LHCN-M2 (cell line): ENCODE measurements at places on chromosomes 2 and 18.

DNA sequence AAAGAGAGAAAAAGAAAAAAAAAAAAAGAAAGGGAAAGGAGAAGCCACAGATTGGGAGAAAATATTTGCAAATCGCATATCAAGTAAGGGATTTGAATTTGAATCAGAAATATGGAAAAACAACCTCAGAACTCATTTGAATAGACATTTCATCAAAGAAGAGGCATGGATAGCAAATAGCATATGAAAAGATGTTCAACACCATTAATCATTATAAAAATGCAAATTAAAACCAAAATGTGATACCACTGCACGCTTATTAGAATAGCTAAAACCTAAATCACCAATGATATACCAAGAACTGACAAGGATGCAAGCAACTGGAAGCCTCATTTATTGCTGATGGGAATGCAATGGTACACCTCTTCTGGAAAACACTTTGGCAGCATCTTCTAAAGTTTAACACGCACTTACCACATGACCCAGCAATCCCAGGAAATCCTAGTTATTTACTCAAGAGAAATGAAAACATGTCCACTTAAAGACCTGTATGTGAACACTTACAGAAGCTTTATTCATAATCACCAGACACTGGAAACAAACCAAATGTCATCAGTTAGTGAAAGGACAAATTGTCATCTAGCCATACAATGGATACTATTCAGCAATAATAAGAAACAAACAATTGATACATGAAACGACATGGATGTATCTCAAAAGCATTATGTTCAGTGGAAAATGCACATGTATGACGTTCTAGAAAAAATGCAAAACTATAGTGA is 10.3 kb downstream of the DNER start:
- DNase-seq, result no peak

- no peak for DNase-seq
These were observed 105.4 kb upstream of the TLK1 start for GRCh38 chr2:171266102-171266501.

DNA sequence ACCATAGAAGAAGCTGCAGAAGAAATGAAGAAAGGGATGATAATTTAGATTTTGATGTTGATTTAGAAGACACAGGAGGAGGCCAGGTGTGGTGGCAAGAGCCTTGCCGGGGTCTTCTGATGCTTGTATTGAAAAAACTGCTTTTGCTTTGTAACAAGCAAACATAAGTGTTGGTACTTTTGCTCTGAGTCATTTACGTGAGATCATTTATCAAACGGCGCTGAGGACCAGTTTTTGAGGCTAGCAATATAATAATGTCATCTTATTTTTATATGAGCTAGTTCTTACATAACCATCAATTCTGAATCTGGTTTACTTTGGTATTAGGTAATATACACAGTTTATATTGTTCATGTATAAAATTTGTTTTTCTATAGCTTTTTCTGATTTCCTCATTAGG is 30.6 kb downstream of the SPTBN1 start:
- no peak for DNase-seq

GRCh38 chr2:86335865-86336674 is 1.4 kb downstream of the REEP1 start:
- DNase-seq, result no peak

DNA sequence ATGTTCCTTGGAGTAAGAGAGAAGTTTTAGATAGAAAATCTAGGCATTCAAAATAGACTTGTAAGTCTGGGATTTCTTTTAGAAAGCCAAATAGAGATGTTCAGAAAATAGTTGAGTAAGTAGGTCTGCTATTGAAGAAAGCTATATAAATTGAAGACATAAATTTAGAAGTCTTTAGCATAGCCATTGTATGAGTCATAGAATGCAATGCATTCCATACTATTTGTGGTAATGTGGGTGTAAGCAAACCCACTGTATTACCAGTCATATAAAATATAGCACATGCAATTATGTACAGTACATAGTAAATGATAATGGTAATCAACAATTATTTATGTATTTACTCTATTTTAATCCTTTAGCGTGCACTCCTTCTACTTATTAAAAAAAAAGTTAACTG is 14.1 kb downstream of the MC4R start:
- no peak for DNase-seq

- no peak for DNase-seq
These were observed 1.1 kb upstream of the SYT4 start for GRCh38 chr18:43278355-43278754.

DNA sequence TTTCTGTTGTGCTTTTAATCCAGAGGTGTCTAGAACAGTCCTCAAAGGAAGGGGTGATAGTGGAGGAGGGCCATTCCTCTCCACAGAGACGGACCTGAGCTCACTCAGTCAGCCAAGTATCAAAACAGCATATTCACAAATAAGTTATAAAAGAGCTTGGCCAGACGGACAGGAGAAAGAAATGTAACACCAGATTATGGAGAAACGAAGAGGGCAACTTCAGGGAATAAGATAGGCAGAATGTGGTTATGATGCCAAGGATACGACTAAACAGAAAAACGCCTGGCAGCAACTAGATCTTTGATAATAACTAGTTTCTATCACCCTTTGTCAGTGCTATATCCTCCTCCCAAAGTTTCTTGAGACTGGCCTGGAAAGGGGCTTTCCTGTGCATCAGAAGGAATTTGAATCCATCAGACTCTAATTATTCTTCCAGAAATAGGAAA is 42.5 kb downstream of the MAP4K3 start:
- DNase-seq, result no peak

DNA sequence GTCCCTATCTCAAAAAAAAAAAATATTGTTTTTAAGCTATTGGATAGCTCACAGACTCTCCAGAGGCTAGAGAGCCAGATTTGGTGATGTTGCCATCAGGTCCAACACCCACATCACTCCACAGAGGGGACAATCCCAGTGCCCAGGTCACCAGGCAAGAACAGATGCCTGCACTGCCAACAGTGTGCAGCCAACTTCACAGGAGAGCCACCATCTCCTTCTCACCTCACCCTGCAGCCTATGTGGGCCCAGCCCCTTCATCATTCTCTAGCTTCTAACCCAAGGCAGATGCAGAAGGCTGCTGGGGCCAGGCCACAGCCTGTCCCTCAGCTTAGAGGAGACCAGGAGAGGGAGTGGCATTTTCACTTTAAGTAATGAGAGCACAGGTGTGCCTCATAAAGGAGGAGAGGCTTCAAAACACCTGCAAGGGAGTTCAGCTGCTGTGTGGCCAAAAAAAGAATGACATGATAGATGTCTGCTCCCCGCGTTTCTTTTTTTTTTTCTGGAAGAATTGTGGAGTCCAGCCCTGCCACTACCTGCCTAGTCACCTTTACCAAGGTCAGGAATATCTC is 98.0 kb upstream of the ZSWIM2 start:
- no peak for DNase-seq

DNA sequence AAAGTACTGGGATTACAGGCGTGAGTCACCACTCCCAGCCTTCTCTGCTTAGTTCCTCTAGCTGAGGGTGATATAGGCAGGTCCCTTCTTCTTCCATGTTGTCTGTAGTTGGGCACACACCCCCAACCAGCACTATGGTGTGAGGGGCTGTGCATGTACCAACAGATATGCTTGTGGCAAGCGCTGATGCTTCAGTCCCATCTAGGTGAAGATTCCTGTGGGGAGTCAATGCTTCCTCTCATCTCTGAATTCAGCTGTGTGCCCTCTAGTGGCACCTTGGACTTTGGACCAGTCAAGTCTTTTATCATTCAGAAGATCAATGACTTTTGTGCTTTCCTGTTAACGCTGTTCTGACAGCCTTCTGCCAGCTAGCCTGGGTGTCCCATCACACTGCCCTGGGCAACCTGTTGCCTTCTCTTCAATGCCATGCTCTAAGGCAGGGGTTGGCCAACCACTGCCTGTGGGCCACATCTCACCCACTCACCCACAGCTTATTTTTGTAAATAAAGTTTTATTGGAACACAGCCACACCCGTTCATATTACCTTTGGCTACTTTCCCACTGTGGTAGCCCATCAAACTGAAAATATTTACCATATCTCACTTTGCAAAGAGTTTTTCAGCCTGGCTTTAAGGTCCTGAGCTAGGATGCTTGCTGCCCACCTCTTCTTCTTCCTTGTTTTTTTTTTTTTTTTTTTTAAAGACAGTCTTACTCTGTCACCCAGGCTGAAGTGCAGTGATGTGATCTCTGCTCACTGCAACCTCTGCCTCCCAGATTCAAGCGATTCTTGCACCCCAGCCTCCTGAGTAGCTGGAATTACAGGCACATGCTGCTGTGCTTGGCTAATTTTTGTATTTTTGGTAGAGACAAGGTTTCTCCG is 51.0 kb downstream of the NPAS2 start:
- DNase-seq, result no peak

DNA sequence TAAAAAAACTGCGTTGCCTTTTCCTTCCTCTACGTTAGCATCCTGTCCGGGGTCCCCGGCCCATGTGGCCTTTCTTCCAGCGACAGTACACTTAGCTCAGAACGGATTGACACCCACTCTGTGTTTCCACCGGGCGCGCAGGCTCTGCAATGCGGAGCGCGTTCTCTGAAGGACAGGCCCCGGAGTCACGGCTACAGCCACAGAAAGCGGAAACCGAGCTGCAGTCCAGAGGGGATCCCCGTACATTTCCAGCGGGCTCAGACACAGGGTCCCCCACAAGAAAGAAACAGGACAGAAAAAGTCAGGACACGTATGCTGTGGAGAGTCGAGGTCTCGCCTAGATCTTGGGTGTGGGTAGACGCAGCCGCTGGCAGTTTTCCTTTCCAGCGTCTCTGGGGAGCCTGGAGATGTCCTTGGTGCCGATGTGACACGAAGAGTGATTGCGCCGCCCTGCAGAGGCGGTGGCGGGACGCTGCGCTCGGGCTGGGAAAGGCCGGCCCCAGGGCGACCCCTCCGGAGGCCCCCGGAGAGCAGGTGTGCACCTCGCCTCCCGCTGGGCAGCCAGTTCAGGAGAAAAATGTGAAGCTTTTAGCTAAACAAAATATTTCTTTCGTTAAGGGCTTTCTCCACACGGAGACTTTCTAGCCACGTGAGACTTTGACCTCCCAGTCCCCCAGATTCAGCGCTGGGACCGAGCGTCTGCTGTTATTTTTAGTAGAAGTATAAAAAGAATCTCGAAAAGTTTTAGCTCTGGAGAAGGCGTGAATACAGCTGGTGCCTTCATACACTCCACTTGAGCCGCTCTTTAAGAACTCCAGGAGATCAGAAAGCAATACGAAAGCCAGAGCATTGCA is 1.3 kb upstream of the ACKR3 start:
- no peak for DNase-seq

- DNase-seq, result no peak
These were observed 742.3 kb upstream of the CELF4 start for GRCh38 chr18:38307914-38308313.

DNA sequence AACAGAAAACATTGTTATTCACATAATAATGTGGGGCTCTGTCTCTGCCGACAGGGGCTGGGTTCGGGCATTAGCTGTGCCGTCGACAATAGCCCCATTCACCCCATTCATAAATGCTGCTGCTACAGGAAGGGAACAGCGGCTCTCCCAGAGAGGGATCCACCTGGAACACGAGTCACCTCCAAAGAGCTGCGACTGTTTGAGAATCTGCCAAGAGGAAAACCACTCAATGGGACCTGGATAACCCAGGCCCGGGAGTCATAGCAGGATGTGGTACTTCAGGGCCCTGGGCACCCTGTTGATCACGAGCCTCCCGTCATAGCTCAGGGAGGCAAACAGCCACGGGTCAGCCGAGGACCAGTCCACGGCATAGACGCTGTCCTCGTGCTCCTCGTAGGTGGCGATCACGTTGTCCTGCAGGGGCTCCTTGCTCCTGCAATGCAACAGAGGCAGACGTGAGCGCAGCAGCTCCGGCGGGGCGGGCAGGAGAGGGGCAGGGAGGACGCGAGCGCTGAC is 188.5 kb downstream of the EIPR1 start:
- DNase-seq, result no peak

GRCh38 chr2:96642564-96643360 is at the start of gene FER1L5:
Gene FER1L5, plus strand, starts transcription at chr2:96642764. Its CDS starts 73 bp downstream, at chr2:96642837.
- peak; percentile 12 for DNase-seq

- DNase-seq, result no peak
These were observed 227.7 kb downstream of the RND3 start for GRCh38 chr2:150259746-150260145.

DNA sequence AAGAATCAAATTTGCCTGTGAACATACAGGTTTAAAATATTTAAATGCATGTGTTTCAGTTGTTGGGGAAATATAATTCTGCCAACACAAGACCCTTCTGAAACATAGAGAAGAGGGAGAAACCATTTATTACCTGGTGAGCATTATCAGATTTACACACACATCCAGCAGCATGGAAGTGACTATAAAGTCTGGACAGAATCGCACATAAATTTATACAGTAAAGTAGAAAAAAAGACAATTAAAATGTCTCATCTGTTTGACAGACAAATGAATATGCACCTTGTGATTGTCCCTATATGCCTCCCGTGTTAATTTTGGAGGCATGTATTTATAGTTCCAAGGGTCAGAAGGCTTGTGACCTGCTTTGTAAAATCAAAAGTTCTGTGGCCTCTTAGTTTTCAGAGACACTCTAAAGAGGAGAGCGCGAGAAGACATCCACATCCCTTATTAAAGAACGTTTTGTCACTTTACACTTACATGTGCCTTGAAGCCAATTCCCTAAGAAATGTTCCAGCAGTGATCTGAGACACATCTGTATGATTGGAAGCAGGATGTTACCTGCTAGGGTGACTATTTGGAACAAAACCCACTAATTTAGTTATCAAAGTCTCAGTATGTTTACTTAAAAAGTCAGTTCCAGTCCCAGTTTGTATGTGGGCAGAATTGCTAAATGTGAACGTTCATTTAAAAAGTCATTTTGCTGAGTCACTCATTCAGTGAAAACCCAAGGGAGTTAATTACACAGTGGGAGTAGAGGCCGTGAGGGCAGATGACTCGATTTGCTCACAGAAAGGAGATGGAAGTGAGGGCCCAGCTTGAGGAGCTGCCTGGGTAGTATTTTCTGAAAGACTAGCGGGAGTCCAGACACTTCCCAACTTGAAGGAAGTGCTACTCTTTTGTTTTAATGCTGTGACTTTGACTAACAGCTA is 527.6 kb upstream of the MEX3C start:
- DNase-seq, result no peak

- no peak for DNase-seq
These were observed 60.6 kb downstream of the CAB39 start for GRCh38 chr2:230773039-230773773.

DNA sequence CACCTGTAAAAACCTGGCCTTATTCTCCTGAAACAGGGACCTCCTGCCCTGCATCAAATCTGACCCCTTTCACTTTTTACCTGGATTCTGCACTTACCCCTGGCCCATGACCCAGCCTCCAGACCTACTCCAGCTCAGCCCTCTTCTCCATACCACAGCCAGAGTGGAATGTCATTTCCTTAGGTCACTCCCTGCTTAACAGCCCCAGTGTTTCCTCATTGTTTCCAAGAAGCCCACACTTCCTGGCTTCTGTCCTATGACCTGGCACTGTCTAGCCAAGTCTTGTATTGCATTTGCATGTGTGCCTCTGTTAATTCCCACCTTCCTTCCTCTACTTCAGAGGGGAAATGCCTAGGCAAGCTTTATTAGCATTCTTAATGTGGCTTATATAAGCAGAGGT is 51.4 kb upstream of the TRIB2 start:
- DNase-seq, result no peak

DNA sequence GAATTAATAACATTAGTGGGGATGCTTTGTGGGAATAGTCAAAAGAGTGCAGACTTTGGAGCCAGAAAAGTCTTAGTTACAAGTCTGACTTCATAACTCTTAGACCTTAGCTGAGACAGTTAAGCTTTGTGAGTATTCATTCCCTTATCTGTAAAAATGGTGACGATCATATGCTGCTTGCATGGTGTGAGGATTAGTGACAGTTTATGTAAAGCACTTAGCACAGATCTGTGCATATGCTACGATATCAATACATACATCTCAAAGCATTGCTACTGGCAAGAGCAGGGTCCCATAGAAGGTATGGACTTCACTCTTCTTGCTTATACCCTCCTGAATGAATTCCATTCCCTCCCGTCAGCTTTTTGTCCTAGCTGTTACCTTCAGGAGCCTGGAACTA is 56.7 kb upstream of the LYPD6B start:
- no peak for DNase-seq
